ENCODE measurements at places on chromosomes 3 and 15. TPM values are rescaled to one million over a fixed set of nuclear protein-coding genes. Genes with fewer than 3 reads are reported as not detected.

MUC13 gene
- polyA plus RNA-seq = not detected

DNA sequence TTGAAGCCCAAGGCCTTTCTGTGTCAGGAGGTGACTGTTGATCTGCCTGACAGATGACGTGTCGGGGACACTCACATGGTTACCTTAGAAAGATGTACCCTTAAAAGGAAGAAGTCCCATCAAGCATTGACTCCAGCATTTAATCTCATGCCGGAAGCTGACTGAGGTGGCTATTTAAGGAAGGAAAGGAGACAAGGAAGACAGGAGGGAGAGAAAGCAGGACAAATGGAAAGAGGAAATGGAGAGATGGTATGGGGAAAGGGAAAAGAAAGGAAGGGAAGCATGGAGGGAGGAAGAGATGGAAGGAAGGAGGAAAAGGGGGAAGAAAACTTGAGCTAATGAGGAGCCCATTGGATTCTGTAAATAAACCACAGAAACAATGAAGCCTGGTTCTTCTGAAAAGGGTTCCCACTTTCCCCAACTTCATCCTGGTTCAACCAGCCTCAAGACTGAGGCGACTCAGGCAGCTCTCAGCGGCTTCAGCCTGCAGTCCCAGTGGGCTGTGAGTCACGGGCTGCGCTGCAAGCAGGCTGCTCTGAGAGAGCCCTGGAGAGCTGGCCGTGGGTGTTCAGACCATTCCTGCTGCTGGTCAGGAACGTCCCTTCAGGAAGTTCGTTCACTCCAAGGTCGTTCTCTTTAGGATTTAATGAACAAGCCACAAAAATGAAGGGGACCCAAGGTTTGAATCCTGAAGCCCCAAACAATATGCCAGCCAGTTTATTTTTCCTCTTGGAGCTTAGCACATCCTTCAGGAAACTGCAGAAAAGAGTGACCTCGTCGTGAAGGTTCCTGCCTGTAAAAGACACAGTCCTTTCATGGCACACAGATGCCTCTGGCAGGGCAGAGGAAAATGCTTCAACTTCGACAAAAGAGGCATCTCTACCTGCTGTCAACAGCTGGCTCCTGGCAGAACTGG lies 69.6 kb upstream of the THBS1 start:
- DNase-seq = no peak

DNA sequence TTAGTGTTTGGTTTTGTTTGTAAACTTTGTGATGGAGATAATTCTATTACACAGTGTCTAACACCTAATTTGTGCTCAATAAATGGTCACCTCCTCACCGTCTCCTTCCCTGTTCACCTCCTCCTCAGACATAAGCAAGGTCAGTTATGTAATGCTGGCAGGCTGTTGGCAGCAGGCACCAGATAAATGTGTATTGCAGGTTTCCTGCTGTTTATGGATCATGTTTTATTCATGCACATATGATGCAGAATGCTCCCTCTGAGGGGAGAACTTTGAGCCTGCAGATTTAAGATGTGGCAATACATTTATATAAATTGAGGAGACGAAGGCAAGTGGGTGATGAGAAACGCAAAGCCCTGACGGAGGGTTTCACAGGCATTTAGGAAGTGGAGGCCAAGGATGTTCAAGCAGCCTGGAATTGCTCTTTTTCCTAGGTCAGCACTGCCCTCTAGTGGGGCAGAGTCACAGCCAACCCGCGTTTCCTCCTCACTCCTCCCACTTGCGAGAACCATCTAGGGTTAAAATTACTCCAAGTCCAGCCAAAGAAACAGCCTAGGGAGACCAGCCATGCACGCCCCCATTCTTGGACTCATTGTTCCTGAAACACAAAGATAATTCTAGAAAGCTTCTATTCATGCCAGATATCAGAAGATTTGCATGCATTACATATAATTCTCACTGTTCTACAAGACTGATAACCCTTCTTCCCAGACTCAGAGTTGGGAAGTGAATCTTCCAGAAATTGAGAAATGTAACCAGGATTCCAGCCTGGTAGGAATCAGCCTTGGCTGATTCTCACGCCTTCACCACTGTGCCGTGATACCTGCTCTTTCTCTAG lies 228.7 kb downstream of the SLCO3A1 start:
- peak; percentile 42 for DNase-seq

SUCNR1 gene
- polyA plus RNA-seq = 4.1 TPM

- no peak for DNase-seq
Measured at GRCh38 chr3:192090586-192090985, 629.6 kb downstream of the PYDC2 start.

ZSCAN29 gene
- 25.1 TPM for polyA plus RNA-seq

MIX23 gene
- 58.2 TPM for polyA plus RNA-seq

DNA sequence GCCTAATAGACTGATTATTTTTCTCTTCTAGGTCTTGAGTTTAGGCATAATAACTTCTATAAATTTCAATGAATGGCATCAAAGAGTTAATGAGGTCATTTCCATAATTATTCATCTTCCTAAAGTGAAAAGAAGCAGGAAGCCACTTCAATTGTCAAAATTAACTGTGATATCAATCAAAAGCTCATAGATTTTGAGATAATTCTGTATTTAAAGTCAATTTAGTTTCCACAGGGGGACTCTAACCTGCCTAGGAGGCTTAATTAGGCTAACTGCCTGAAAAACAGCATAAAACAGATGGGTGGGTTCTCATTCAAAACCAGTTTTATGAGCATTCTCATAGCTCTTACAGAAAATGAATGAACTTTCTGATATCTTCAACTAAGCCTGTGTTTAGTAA lies 177.8 kb downstream of the OTOL1 start:
- no peak for DNase-seq

- no peak for DNase-seq
Measured at GRCh38 chr3:96430079-96430478, 384.3 kb upstream of the EPHA6 start.

- DNase-seq = no peak
Measured at GRCh38 chr15:77499087-77499760, 78.5 kb downstream of the HMG20A start.

Data from left renal pelvis (tissue), 4 donors.